ENCODE measurements at places on chromosomes 13 and 19.

GRCh38 chr13:99151516-99151915 is 49.1 kb upstream of the UBAC2 start:
- no peaks in the 10 kb centered on the region for H3K27me3 ChIP-seq
- peak; percentile 18 for DNase-seq
- H3K4me1 ChIP-seq, result peaks cover 10% of the 10 kb centered on the region
- no peak overlapping the region for H3K4me3 ChIP-seq
- no peak overlapping the region for H3K27ac ChIP-seq

DNA sequence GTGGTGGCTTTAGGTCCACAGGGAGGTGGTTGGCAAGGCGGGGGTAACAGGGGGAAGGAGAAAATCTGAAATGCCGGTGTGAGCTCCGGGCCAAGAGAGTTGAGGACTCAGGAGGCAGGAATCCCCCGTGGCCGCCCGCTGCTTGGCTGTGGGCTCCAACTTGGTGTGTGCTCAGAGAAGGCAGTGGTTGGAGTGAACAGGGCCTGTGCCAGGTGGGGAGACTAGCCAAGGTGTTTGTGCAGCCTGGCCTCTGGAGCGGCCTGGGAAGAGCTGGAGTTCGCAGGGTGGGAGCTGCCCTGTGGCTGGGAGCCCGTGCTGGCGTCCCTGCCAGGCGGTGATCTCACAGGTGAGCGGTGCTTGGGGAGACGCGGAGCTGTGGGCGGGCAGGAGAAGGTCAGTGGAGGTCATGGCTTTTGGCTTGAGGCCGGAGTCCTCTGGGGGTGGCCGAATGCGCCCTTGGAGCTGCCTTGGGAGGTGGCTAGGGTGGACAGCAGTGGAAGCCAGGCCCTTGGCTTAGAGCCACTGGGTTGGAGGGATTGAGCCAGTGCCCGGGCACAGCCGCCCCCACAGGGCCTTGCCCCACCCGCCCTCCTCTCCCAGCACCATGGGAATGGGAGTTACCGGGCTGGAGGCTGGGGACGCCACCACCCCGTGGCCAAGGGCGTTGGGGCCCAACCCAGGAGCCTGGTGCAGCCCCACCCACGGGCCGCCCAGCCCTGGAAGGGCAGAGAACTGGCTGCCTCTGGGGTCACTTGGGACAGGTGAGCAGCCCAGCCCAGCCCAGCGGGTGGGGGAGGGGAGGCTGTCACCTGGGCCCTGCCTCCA is 7.1 kb upstream of the CIRBP start:
- no peak for DNase-seq
- no peaks in the 10 kb centered on the region for H3K27me3 ChIP-seq
- peaks cover 57% of the 10 kb centered on the region for H3K4me1 ChIP-seq
- H3K36me3 ChIP-seq, result peaks cover 22% of the 10 kb centered on the region
- H3K4me3 ChIP-seq, result peak overlapping the region; percentile 97

- peak overlapping the region; percentile 98 for H3K27ac ChIP-seq
- H3K4me1 ChIP-seq, result peaks cover 23% of the 10 kb centered on the region
- peaks cover 3% of the 10 kb centered on the region for H3K27me3 ChIP-seq
- H3K4me3 ChIP-seq, result peak overlapping the region; percentile 100
Measured at GRCh38 chr19:2478278-2478755, 2.4 kb downstream of the GADD45B start.

GRCh38 chr13:42544246-42544926 is 29.6 kb upstream of the TNFSF11 start:
- H3K36me3 ChIP-seq, result no peaks in the 10 kb centered on the region
- no peaks in the 10 kb centered on the region for H3K27me3 ChIP-seq
- H3K27ac ChIP-seq, result no peak overlapping the region
- DNase-seq, result no peak

DNA sequence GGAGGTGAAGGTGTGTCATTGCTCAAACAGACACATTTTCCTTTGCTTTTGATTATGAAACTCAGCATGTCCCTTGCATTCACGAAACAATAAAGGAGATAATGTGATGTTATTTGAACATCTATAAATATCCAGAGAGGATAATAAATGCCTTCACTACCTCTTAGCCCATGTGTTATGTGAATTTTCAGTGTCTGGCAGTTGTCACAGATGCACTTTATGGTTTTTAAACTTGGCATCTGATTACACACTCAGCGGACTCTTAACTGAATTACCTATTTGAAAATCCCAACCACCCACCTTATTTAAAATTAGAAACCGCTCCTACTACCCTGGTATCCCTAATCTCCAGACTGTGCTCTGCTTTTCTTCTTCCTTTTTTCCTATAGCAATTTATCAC is 254.2 kb downstream of the COG6 start:
- H3K4me1 ChIP-seq, result peaks cover 11% of the 10 kb centered on the region
- DNase-seq, result no peak
- no peak overlapping the region for H3K4me3 ChIP-seq
- H3K27me3 ChIP-seq, result no peaks in the 10 kb centered on the region
- no peaks in the 10 kb centered on the region for H3K36me3 ChIP-seq
- no peak overlapping the region for H3K27ac ChIP-seq

GRCh38 chr13:80591976-80592740 is 251.2 kb upstream of the SPRY2 start:
- DNase-seq, result no peak
- no peaks in the 10 kb centered on the region for H3K27me3 ChIP-seq
- no peaks in the 10 kb centered on the region for H3K4me1 ChIP-seq

- DNase-seq, result no peak
- H3K27ac ChIP-seq, result no peak overlapping the region
- no peaks in the 10 kb centered on the region for H3K4me1 ChIP-seq
- H3K4me3 ChIP-seq, result no peak overlapping the region
- peaks cover 11% of the 10 kb centered on the region for H3K27me3 ChIP-seq
- H3K36me3 ChIP-seq, result no peaks in the 10 kb centered on the region
Measured at GRCh38 chr13:109881347-109881725, 95.0 kb upstream of the IRS2 start.

- H3K36me3 ChIP-seq, result peaks cover 28% of the 10 kb centered on the region
- no peaks in the 10 kb centered on the region for H3K27me3 ChIP-seq
- DNase-seq, result no peak
- H3K4me3 ChIP-seq, result peak overlapping the region; percentile 71
- peak overlapping the region; percentile 99 for H3K27ac ChIP-seq
Measured at GRCh38 chr13:114068656-114069318, 63.6 kb downstream of the RASA3 start.

DNA sequence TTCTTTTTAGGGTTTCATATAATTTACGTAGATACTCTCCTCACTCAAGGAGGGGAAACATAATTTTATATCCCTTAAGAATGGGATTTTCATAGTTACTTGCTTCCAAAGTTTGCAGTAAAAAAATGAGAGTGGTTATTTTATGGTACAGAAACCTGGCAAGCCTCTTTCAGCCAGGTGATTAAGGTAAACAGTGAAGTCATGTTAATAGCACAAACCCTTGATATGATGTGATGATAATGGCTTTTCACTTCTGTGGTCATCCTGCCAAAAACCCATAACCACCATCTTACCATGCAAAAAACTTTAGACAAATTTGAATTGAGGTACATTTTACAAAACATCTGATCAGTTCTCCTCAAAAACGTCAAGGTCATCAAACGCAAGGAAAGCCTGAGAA is 517.8 kb downstream of the SLITRK5 start:
- H3K4me1 ChIP-seq, result no peaks in the 10 kb centered on the region
- no peak overlapping the region for H3K27ac ChIP-seq
- no peak for DNase-seq
- no peak overlapping the region for H3K4me3 ChIP-seq
- no peaks in the 10 kb centered on the region for H3K27me3 ChIP-seq
- H3K36me3 ChIP-seq, result no peaks in the 10 kb centered on the region
